AG10803 (cell line): ENCODE measurements at places on chromosomes 2 and 18.
A peak's percentile ranks its signal among the peaks of the same experiment; 100 is the strongest.

- no peak for DNase-seq
Measured at GRCh38 chr2:202034249-202035088, 814 bp downstream of the FZD7 start.

GRCh38 chr18:14900435-14900834 lies 152.5 kb downstream of the ANKRD30B start:
- no peak for DNase-seq

DNA sequence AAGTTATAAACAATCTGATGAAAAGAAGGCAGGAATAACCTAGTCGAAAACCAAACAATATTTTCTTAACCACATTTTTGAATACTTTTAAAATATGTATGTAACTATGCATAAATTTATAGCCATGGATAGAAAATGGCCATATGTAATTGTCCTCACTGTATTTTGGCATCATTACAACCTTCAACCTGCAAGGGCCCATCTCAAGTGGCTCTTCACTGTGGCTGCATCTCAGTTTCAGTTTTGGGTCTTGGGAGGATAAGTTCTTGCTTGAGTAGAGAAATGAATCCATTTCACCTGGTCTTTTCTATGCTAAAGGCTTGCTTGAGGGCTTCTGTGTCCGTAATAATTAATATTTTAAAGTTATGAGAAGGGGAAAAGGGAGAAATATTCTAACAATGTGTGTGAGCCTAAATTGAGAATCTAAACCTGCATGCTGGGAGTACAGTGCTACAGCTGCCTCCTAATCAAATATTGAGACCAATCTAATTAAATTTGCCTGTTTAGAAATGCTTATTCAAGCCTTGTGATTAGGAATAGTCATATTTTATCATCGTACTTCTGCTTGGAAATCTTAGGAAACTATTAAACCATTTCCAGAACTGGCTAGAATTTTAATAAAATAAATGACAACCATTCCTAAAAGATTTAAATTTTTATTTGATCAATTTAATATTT lies 92.5 kb downstream of the EML4 start:
- no peak for DNase-seq

- no peak for DNase-seq
Measured at GRCh38 chr18:48848641-48849143, 102.1 kb downstream of the SMAD7 start.

- no peak for DNase-seq
Measured at GRCh38 chr2:124602759-124603158, 577.7 kb downstream of the CNTNAP5 start.

GRCh38 chr18:59906203-59906602 lies 6.4 kb downstream of the PMAIP1 start:
- DNase-seq: no peak

DNA sequence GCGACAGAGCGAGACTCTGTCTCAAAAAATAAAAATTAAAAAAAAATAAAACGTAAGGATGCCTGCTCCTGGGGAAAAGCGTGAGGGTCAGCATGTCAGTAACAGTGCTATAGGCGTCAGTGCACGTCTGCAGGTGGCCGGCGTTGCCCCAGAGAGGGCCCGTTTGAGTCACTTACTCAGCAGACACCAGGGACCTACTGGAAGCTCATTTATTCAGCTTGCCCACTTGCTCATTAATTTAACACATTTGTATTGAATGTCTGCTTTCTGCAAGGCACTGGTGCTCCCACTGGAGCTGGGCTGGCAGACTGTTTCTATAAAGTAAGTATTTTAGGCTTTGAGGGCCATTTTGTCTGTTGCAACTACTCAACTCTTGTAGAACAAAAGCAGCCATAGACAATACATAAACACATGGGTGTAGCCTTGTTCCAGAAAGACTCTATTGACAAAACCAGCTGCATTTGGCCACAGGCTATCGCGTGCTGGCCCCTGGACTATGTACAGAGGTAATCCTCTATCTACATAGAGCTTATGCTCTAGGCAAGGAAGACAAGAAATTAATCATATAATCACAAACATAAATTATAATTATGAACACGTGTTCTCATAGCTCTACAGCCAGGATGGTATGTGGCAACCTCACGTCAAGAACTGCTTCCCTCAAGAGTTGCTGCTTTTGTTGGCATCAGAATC lies 73.2 kb downstream of the KLHL29 start:
- DNase-seq: no peak

DNA sequence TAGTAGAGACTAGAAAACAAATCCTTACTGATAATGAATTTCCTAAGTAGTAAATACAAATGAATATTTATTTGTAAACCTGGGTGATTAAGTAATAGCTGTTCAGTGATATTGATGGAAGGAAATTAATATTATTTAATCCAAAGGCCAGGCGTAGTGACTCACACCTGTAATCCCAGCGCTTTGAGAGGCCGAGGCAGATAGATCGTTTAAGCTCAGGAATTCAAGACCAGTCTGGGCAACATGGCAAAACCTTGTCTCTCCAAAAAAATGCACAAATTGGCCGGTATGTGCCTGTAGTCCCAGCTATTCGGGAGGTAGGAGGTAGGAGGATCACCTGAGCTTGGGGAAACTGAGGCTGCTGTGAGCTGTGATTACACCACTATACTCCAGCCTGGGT lies 228.2 kb downstream of the NEDD4L start:
- DNase-seq: no peak

GRCh38 chr2:122543815-122544214 lies 788.4 kb downstream of the TSN start:
- DNase-seq: peak; percentile 70

GRCh38 chr2:190607657-190608357 lies 41.1 kb upstream of the NAB1 start:
- peak; percentile 43 for DNase-seq

DNA sequence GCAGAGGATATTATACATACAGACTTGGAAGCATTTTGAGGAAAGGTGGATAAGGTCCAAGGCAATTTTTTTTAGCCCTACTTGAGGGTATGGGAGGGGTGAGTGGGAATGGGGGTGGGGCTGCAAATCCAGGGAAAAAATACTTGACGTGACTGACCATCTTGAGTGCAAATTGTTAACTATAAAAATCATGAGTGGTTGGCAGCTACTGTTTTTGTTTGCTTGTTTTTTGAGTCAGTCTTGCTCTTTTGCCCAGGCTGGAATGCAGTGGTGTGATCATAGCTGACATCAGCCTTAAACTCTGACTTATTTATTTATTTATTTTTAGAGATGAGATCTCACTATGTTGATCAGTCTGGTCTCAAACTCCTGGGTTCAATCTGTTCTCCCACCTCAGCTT lies 458.8 kb downstream of the PIK3C3 start:
- DNase-seq: no peak

DNA sequence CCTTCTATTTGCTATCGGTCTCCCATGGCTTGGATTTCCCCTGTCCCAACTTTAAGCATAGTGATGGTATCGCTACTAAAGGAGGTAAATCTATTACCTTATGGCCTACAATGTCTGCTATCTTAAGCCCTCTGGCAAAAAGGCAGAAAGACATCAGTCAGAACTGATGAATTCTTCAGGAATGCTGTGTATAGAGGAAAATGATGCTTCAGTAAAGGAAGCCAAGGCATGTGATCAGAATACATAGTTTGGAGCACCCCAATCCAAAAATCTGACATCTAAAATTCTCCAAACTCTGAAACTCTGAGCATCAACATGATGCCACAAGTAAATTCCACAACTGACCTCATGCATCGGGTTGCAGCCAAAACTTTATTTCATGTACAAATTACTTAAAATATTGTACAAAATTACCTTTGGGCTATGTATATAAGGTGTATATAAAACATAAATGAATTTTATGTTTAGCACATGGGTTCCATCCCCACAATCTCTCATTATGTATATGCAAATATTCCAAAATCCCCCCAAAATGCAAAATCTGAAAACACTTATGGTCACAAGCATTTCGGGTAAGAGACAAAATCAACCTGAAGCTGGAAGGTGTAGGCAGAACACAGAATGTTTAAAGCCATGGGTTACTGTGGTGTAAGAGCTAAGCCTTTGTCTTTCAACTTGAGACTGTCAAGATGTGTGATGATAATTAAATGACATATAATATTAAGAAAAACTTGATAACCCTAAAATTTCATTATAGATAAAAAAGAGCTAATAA lies 66.2 kb downstream of the CUL3 start:
- peak; percentile 84 for DNase-seq

DNA sequence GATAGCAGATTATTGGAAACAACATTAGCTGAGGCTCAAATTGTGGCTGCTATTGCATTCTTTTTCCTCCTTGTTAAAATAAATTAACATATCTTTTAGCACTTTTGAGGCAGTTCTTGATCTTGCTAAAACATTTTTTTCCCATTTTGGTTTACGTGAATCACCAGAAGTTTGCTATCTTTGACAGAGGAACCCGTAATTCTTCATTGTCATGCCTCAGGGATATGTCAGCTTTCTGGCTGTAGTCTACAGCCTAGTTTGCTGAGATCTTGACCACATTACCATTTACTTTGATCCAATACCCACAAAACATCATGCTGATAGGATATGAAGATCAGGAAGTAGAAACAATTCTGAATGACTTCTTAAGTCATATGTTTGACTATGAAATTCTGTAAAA lies 25.1 kb upstream of the FANCL start:
- DNase-seq: no peak

GRCh38 chr2:219369447-219369861 lies 18.3 kb downstream of the DNPEP start:
- DNase-seq: peak; percentile 89

DNA sequence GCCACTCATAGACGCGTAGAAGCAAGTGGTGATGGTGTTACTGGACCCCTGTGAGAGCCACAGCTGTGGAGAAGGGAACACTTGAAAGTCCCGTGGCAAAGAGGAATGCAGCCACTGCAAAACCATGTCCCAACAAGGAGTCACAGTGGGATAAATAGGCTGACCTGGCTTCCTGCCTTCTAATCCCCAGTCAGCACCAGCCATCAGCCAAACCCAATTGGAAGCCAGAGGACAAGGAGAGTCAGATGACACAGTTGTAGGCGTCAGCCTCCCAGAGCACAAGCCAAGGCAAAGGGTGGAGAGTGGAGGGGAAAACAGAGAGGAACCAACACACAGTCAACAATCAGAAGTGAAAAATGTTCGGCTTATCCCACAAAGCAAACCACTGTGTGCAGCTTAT lies 5.5 kb upstream of the CYBRD1 start:
- no peak for DNase-seq

DNA sequence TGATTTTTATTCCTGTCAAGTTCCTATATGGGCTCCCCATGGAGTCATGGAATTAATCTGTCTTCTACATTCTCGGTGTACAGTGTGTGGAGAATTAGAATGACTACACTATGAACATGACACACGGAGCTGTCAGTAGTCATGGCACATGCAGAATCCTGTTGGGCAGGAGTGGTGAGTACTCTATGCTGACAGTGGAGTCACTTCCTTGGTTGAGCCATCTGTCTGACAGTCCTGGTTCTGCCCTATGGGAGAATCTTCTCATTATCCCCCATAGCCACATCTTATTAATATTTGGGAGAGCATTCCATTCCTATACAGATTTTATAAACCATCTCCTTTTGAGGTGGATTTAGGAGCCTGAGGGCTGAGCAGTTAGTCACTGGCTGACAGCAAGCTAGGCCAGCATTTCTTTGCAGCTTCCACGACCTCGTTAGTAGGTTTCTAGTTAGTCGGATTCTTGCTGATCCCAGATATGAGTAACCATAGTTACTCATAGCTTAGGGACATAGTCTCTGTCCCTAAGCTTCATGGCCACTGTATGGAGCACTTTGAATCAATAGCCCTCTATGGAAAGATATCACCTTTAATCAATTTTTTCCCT lies 90.6 kb downstream of the MDH1 start:
- peak; percentile 40 for DNase-seq

- no peak for DNase-seq
Measured at GRCh38 chr2:222176890-222177289, 121.9 kb downstream of the PAX3 start.
